Urinary bladder (tissue), 4 donors: ENCODE measurements at places on chromosomes 2 and 18. TPM values are rescaled to one million over a fixed set of nuclear protein-coding genes. Genes with fewer than 3 reads are reported as not detected.

DNA sequence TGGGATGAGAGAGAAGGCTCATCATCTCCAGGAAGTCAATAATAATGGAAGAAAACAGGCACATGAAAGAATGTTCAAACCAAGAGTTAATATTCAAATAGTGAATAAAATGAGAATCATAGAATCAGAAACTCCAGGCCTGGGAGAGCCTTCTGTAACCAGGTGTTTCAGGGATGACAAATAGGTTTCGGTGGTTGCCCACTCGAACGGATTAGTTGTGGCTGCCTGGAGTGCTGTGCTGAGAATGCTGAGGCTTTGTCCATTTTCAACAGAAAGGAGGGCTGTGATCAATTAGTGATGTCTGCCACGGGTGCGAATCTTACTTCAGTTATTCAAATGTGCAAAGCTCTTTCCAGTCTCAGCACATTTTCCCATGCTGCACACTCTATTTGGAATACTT, 227.3 kb downstream of the INSIG2 start:
- no peak for DNase-seq

DNA sequence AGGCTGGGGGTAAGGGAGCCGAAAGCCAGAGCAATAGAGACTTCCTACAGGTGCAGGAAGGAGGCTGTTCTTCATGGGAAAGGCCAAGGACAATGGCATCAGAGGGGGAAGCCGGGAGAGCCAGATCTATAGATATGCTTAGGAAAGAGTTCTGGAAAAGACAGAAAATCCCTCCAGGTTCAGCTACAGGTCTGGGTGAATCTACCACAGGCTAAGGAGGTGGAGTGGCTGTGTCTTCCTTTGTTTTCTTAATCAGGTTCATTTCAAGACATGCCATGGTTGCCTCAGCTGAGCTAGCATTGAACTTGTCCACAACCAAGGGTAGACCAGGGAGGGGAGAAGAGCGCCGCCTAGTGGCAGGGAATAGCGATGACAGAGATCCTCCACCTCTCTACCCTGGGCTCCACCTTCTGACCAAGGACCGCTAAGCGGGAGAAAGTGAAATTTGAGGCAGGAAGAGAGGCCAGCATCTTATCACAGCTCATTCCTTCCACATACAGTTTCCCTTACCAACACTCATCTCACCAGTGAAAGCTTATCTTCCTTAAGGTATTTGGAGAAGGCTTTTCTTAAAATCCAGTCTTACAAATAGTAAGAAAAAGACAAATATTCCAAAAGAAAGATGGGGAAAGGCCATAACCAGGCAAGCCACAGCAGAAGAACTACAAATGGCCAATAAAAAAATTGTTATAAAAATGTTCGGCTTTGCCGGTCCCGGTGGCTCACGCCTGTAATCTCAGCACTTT, 74.2 kb downstream of the VIT start:
- no peak for DNase-seq

DNA sequence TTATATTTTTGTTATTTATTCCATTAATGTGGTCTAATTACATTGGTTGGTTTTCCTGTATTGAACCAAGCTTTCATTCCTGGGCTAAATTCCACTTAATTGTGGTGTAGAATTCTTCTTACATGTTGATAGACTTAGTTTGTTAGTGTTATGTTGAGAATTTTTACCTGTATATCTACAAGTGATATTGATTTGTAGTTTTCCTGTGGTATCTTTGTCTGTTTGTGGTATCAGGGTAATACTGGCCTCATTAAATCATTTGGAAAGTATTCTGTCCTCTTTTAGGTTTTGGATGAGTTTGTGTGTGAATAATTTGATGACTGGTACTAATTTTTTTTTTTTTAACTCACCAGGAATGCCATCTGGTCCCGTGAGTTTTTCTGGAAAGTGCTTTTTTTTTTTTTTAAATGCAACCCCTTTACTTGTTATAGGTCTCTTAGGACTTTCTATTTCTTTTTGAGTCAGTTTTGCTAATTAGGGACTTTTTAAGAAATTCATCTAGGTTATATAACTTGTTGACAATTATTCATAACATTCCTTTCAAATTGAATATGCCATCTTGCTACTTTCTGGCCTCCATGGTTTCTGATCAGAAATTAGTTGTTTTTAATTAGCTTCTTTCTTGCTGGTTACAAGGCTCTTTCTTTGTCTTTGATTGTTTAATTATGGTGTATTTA, 232.8 kb downstream of the CCDC85A start:
- no peak for DNase-seq

DNA sequence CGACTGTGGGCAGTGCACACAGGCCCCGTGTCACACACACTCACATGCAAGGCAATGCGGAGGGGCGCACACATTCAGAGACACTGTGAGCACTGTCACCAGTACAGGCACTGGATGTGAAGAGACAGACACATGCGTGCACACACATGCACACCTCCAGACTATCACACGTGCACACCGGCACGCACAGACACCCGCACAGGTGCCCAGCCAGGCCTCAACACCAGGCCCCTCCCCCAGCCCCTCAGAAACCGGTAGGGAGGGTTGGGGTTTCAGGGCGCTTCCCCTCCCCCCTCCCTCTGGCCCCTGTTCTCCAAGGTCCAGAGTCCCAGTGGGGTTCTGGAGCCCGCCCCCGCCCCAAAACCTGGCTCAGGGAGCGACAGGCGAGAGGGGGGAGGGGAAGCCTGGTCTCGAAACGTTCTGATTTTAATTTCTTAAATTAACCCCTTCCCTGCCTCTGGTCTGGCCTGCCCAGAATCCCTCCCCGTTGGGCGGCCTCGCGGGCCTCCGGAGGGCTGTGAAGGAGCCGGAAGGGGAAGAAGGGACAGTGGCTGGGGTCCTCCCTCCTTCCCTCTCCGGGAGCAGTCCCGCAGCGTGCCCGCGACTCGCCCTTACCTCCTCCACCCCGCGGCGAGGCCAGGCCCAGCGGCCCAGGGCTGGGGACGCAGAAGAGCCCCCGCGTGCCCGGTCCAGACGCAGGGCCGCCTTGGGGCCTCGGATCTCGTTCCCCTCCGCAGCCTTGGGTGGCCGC, 558 bp downstream of the FBXO41 start:
- DNase-seq, result no peak

GRCh38 chr18:907115-907884, 2.6 kb downstream of the ADCYAP1 start:
- DNase-seq, result no peak

PRSS56 gene
- polyA plus RNA-seq, result not detected

HOXD11 gene
- 3.3 TPM for polyA plus RNA-seq
